ENCODE measurements at places on chromosomes 13 and 19. TPM values are rescaled to one million over a fixed set of nuclear protein-coding genes. Genes with fewer than 3 reads are reported as not detected.

DNA sequence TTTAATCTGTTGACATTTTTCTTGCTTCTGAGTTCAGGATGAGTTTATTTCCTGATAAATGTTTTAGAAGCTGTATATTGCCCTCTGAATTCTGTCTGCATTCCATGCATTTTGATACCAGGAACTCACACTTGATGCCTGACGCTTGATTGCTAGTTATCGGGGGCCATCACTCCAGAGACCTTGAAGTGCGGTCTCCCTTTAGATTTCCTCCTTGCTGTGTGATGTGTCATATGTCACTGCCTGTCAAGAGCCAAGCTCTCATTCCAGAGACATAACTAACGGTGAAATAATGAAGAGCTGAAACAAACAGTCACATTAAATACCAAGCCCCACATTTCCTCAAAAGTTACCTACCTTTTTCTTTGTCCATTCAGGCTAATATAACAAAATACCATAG is 155.5 kb downstream of the TNFSF13B start:
- no peak for DNase-seq

DNA sequence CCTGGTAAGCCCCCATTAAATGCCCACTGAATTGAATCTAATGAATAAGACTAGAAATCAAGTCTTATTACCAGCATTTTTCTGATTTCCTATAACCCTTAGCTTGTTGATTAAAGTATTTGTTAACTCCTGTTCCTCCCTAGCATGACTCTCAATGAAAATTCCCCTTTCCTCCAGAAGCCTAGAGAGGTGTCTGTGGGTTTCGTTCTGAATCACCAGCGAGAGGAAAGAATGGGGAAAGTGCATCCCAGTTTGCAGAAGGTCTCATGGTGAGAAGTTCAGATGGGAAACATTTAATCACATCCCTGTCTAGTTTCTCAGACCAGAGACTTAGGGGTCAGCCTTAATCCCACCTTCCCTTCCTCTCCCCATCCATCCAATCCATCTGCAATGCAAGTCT is 26.9 kb downstream of the POU2F2 start:
- DNase-seq: no peak

GRCh38 chr19:48606463-48607358 is at the start of gene SPACA4:
Gene SPACA4, plus strand, starts transcription at chr19:48606742. Its CDS starts 237 bp downstream, at chr19:48606979.
- no peak for DNase-seq

GRCh38 chr13:113061796-113062425 is 43.7 kb upstream of the F7 start:
- no peak for DNase-seq

GRCh38 chr13:111176421-111176820 is 61.3 kb downstream of the ARHGEF7 start:
- DNase-seq: no peak

DNA sequence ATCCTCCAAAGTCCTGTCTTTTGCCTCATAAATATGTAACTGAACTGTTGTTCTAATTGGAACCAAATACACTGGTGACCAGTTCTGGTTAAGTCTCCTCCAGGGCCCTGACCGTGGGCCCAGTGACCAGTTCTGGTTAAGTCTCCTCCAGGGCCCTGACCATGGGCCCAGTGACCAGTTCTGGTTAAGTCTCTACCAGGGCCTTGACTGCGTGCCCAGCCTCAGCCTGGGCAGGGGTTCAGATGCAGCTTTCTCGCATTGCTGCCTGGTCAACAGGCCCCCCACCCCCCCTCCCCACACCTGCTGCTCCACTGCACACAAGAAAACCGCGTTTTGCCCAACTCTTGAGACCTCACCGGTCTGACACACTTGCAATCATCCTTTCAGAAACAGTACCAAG is 3.8 kb upstream of the GRTP1 start:
- no peak for DNase-seq

- DNase-seq: no peak
These were observed 23.1 kb upstream of the EIF3G start for GRCh38 chr19:10142701-10143375.

Gene SLC7A10
- 0.70 TPM for polyA plus RNA-seq

Gene ZNF528
- polyA plus RNA-seq: 14.4 TPM

- DNase-seq: no peak
These were observed 13.9 kb downstream of the IGLON5 start for GRCh38 chr19:51325161-51325976.

Gene FLT1
- polyA plus RNA-seq: 24.9 TPM

DNA sequence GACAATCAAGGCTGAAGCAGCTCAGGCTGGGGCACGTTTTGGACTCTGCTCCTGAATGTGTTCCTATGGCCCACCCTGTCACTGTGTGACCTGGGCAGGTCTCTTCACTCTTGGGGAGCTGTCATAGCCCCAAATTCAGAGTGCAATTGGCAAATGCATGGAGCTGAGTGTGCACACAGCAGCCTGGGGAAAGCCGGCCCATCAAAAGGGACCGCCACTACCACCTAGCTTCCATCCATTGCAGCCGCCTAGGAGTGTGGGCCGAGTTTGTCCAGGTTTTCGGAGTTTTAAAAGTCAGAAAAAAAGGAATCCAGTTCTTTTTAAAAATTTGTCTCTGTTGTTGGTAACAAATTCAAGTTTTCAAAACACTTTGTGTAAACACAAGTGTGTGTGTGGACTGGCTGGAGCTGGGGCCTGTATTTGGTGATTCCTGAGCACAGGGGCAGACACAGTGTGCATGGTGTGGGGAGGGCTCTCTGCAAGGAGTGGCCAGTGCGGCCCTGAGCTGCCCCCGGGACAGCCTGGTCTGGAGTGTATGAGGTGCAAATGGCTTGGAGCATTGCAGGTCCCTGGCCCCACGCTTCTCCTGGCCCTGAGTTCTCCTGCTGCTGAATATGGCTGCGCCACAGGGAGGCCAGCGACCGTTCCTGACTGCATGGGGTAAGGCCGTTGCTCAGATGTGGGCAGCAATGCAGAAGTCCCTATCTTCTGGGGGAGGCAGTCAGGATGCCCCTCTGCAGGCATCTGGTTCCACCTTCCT is 13.2 kb upstream of the ZNF536 start:
- DNase-seq: no peak

DNA sequence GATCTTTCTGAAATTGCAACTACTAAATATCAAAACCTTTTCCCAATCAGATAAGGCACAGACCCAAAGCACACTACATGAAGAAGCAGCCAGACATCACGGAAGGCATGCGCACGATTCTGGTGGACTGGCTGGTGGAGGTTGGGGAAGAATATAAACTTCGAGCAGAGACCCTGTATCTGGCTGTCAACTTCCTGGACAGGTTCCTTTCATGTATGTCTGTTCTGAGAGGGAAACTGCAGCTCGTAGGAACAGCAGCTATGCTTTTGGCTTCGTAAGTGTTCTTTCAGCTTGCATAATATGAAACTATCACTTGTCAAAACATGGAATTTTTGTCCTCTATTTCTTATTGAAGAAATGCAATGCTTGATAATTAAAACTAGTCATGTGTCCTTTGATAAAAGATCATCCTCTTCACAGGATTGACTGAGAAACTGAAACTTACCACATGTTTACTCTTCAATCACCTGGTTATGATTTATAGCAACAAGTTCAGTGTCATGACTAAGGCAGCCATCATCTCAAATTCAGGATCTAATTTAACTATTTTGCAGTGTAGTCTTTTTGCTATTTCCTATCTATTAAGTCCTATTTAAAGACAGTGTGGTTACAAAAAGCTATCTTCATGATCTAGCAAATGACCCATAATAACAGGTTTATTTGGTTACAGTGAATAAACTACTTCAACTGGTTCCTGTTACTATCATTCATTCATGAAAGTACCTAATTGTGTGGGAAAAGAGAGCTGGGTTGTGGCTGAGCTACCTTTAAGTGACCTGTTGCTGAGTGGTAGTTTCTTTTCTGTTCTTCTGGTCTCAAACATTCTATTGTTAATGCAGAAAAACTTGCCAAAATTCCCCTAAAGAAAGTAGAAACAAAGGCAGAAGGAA is 6.5 kb downstream of the CCNA1 start:
- no peak for DNase-seq

Gene IZUMO1
- polyA plus RNA-seq: 0.34 TPM

DNA sequence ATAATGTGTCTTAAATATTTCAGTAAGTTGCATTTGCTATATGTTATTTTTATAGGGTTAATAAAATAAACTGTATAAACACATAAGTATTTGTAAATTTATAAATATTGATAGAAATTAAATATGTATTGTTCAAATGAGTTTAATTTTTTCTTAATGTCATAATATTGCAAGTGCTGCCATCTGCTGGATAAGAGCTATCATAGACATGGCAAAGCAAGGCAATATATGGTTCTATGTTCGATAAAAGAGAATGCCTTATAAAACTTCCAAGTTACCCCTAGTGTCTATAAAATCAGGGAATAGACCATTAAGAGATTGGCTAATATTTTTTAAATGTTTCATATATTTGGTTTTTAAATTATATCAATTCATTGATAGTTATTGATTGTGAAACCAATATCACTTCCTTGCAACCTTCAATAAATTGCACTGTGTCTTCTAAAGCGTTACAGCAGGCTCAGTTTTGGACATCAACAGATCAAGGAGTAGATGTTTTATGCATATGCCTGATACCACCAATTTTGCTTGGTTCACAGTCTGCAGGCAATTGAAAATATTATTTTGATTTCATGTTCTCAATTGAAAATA is 29.0 kb upstream of the SLITRK6 start:
- no peak for DNase-seq

GRCh38 chr13:27004866-27005265 is 166.7 kb downstream of the USP12 start:
- DNase-seq: no peak

DNA sequence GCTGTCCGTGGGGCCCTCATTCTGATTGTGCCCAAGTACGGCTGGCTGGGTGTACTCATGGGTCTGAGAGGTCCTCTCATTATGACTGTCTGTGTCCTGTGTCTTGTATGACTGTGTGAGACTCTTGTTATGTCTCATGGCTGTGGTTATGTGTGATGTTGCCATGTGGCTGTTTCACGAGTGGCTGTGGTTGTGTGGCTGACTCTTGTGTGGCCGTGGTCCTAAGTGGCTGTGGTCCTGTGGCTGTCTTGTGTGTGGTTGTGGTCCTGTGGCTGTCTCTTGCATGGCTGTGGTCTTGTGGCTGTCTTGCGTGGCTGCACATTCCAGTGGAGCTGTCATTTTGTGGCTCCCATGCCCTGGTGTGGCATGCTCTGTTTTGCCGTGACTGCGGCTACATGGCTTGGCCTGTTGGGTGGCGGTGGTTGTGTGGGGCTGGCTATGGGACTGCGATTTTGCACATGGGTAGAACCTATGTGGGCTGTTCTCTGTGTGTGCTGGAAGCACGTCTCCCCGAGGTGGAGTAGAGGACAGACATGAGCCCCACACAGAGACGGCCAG is 2.5 kb downstream of the LYL1 start:
- peak; percentile 53 for DNase-seq
